Esophagus muscularis mucosa (tissue), 4 donors: ENCODE measurements at places on chromosomes 7 and 10. TPM values are rescaled to one million over a fixed set of nuclear protein-coding genes. Genes with fewer than 3 reads are reported as not detected.

Gene WNT8B
- total RNA-seq: not detected

- DNase-seq: no peak
These were observed 116.0 kb upstream of the PCGF5 start for GRCh38 chr10:91104193-91105041.

DNA sequence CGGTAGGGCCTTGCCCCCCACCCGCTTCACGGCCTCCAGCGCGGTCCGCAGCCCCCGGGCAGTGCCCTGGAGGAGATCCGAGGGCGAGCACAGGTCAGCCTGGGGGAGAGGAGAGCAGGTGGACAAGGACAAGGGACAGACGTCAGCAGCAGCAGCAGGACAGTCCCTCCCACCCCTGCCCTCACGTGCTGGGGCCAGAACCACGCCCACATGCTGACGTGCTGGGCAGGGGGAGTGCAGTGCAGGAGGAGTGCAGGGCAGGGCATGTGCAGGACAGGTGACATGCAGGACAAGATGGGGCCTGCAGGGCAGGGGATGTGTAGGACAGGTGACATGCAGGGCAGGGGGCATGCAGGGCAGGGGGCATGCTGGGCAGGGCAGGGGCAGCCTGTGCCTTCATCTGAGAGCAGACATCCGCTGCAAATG, 1.5 kb upstream of the SAP25 start:
- no peak for DNase-seq

GRCh38 chr7:64183126-64183742, 23.8 kb upstream of the ZNF735 start:
- no peak for DNase-seq

Gene TRIM50
- not detected for total RNA-seq

GRCh38 chr10:75845176-75845947, 413.9 kb downstream of the LRMDA start:
- peak; percentile 47 for DNase-seq
